Ureter (tissue), 1 donor: ENCODE measurements at places on chromosomes 2 and 18.

DNA sequence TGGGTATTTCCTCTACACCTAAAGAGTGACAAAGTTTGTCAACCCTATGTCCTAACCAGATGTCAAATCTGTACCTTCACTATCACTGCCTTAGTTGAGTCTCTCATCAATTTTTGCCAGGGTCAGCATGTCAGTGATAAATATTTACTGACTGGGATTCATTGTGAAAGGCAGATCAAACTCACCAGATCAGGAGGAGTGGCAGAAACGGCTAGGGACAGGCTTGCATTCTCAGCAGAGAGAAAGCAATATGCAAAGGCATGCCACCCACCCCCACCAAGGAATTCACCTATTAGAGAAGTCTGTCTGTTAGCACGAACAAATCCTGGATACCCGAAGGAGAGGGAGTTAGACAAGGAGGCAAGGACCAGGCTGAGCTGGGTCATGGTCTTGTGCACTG, 62.6 kb downstream of the PTPN2 start:
- DNase-seq: no peak

GRCh38 chr2:27569398-27569797, 13.4 kb upstream of the ZNF512 start:
- DNase-seq: no peak

DNA sequence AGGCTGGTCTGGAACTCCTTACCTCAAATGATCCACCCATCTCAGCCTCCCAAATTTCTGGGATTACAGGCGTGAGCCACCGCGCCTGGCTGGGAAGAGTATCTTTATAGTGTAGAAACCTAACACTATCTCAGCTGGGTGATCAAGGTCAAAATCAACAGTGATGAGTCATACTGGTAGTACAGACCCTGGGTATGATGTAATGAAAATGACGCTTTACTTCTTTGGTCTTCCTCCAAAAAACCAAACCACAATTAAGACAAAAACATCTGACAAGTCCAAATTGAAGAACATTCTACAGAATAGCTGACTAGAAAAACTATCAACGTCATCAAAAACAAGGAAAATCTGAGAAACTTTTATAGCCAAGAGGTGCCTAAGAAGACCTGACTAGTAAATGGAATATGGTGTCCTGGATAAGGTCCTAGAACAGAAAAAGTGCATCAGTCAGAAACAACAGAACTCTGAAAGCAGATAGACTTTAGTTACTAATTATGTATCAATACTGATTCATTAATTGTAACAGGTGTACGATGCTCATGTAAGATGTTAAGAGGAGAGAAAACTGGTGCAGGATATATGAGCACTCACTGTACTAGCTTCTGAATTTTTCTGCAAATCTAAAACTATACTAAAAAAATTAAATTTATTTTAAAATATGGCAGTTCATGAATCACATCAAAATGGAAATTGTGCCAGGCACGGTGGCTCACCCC, 25.4 kb downstream of the PDCL3 start:
- no peak for DNase-seq

- no peak for DNase-seq
Observed at GRCh38 chr2:70664525-70664924, 103.5 kb downstream of the ADD2 start.

- DNase-seq: no peak
Observed at GRCh38 chr2:140442319-140442718, 1662.1 kb upstream of the NXPH2 start.

GRCh38 chr18:36114738-36115137, 14.4 kb downstream of the SLC39A6 start:
- DNase-seq: no peak

DNA sequence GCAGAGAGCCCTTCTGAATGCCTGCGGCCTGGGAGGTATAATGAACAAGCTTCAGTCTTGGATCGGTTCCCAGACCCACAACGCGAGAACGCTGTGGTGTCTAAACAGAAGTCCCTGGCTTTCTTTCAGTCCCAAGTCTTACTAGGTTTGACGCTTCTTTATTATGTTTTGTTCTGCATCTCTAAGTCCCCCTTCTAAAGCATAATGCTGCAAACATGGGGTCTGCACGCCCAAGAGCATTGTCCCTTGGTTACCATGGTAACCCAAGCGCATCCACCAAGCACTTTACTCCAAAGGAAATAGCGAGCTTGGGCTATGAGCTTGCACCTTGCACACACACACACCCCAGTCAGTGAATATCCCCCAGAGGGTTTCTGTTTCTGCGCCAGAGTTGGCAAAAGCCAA, 193.7 kb downstream of the INO80D start:
- DNase-seq: no peak
